Activated T-helper 1 cell treated with Interleukin-2 at 50 U/mL for 16 hours (primary cell): ENCODE measurements at places on chromosomes 1 and 21.

DNA sequence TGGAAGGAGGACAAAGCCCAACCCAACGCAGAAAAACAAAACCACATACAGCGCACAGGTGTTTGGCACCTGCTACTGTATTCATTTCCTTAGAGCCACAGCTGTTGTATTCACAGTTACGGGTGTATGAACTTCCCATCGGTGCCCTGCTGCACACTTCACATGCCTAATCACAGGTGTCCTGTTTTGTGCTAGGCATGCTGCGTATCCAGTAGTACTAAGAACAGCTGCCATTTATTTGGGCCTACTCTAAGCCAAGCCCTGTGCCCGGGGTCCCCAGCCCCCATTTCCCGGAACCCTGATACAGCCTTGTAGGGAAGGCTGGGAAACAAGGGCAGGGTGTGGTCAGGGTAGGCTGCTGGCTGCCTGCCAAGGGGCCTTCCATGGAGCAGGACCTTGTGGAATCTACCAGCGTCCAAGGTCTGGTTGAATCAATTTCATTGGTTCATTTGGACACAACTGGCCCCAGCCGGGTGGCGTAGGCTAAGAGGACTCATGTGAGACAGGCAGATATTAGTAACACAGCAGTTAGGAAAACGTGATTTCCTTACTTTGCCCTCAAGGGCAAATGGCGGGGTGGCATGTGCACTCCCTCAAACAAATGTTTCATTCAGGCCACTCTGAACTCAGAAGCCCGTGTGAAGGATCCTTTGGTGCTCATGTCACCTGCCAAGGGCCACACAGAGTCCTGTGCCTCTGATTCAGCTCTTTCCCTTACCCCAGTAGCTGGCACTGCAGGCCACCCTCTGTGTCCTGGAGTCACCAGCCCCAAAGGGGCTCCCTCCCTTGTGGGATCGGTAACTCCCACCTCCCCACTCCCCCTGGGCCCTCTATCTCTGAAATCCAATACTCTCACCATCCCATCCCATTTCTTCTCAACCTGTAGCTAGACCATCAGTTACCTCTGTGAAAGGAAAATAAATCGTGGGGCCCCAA, 986 bp upstream of the RNF186 start:
- DNase-seq, result no peak

DNA sequence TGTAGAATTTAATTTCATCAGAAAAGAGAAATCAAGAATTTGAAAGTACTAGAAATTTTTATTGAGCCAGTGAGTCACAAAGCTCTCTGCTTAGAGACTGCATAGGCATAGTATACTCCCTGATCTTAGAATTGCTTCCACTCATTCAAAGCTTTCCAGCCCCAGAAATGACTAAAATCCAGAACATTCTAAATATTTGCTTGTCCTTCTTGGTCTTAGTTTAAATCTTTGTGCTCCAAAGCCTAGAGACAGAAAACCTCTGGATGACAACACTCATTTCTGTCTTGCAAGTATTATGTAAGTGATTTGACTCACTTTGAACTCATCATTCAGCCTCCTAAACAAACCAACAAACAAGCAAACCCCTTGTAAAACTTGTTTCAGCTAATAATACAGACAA, 74.2 kb downstream of the PTPRC start:
- no peak for DNase-seq

GRCh38 chr1:220028346-220028895, 17.9 kb downstream of the EPRS1 start:
- DNase-seq, result no peak

DNA sequence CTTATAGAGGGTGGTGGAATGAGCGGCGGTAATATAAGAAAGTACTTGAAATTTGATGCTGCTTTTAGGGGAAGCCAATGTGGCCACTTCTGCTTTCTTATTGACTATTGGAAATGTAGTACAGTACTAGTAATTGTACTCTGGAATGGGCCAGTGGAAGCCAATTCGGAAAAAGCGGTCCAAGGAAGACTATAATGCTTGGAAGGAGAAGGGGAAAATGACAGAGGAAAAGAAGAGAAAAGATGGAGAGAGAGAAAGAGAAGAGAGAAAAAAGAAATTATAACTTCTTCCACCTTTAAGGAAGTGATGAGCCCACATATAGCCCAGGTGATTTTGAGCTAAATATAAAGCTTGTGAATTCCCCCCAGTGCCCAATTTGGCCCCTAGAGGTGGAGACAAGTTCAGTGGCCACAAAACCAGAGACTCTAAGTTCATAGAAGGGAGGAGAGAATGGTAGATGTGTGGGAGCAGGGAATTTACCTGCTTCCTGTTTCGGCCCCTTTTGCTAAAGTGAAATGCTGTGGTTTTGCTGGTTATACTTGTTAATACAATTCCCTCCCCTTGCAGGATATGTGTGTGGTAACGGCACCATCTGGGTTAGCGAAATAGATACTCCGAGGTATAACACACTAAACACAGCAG, 35.7 kb upstream of the DUSP10 start:
- DNase-seq, result no peak

GRCh38 chr21:33755354-33755753, 113.1 kb downstream of the ITSN1 start:
- no peak for DNase-seq

- DNase-seq, result no peak
Measured at GRCh38 chr1:38127428-38127827, 80.8 kb upstream of the POU3F1 start.

DNA sequence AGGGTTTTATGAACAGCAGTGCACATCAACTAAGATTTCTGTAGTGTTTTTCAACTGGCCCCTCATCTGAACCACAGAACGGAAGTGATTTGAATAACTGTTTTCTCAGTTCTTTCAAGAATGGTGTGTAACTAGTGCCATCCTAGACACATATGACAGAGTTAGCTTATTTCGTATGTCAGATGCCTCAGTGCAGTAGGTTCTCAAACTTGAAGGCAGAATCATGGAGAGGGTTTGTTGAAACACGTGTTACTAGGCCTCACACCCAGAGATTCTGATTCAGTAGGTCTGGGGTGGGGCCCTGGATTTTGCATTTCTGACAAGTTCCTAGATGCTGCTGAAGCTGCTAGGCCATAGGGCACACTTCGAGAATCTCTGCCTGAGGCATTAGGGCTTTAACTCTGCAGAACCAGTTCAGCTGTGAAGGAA, 49.0 kb downstream of the SCCPDH start:
- no peak for DNase-seq

DNA sequence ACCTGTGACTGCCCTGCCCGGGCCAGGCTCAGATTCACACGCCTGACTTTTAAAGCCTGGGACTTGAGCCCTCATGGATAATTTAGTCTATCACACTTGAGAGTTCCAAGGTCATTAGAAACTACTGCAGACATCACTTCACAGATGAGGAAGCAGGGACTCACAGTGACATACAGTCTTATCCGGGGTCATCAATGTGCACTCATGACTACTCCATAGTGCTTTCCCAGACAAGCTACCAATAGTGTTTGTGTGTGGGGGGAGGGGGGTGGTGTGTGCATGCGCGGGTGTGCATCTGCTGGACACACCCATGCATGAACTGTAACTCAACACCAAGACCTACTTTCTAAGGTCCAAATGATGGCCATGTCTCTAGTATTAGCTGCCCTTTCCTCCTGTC, 16.1 kb upstream of the SLC5A9 start:
- DNase-seq, result no peak

DNA sequence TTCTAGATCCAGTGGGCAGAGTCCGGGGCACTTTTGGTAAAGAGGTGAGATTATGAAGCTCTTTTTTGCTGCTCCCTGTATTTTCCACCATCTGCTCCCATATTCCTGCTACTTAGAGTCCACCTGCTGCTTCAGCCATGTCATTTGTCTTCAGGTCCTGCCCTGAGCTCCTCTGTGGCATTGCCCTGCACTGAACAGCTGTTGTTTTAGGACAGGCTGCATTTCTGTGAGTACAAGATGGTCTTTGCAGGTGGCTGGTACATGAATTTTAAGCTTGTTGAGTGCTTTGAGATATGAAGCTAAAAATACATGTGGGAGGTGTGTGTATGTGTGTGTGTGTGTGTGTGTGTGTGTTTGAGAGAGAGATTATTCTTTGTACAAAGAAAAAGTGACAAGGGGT, 21.9 kb downstream of the MT1HL1 start:
- DNase-seq, result no peak

DNA sequence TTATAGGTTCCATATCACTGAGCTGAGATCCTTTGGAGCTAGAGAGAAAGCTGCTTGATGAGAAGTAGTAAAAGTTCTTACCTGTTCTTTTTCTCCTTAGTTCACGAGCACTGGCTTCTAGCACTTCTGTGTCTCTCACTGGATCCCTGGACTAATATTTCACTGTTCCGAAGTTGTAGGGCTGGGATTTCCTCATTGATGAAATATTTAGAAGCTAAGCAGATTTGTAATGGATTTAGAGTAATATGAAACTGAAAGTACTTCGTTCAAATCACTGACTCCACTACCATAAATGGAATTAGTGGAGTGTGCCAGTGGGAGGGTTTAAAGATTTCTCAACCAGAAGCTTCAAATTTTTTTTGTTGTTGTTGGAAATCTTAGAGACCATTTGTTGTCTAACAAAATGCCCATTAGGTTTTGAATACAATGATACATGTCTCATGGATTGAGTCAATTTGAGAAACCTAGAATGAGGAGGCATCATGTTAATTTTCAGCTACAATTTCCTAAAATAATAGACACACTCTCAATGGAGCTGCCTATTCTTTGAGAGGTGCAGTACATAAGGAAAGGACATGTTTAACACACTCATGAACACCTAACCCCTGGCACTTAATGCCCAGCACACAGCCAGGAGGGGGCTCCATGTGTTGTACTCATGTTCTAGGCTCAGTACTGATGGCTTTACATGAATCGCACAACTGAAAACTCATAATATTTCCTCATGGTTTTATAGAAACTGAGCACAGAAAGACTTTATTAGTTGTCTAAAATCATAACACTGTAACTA, at the start of gene GBP1:
GBP1 (minus strand) TSS at position 130 of the 790 bp plus-strand sequence. CDS start 1,974 bp downstream, outside the sequence.
- no peak for DNase-seq

GRCh38 chr21:21057349-21058062, 59.3 kb downstream of the NCAM2 start:
- no peak for DNase-seq

DNA sequence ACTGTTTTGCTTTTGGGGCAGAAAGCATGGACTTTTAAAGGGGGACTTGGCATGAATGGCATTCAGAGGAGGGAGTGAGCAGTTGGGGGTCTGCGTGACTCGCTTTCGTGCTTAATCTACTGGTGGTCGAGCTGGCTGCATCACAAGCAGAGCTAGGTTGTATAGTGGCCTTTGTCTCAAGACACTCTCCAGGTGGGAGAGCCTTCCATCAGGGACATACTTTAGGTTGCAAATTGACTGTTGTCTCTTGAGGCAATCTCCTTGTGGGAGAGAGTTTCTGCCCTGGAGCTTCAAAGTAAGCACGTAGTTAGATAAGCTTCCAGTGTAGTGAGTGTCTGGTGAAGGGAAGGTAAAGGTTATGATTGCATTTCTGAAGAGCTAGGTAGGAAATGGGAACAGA, 93.9 kb downstream of the C1orf21 start:
- no peak for DNase-seq

- no peak for DNase-seq
Measured at GRCh38 chr1:233406994-233407631, 79.6 kb downstream of the MAP3K21 start.

GRCh38 chr1:9770298-9770697, 53.5 kb downstream of the CLSTN1 start:
- DNase-seq, result no peak

GRCh38 chr1:198118134-198118533, 38.7 kb upstream of the NEK7 start:
- no peak for DNase-seq

GRCh38 chr1:221440658-221441057, 301.2 kb downstream of the DUSP10 start:
- DNase-seq, result no peak

GRCh38 chr1:205588636-205589035, 43.2 kb downstream of the ELK4 start:
- no peak for DNase-seq

- no peak for DNase-seq
Measured at GRCh38 chr1:18546026-18546425, 65.3 kb downstream of the KLHDC7A start.

GRCh38 chr1:221254813-221255212, 375.6 kb downstream of the HLX start:
- DNase-seq, result no peak

GRCh38 chr1:151920149-151920548, 10.8 kb upstream of the THEM4 start:
- no peak for DNase-seq

DNA sequence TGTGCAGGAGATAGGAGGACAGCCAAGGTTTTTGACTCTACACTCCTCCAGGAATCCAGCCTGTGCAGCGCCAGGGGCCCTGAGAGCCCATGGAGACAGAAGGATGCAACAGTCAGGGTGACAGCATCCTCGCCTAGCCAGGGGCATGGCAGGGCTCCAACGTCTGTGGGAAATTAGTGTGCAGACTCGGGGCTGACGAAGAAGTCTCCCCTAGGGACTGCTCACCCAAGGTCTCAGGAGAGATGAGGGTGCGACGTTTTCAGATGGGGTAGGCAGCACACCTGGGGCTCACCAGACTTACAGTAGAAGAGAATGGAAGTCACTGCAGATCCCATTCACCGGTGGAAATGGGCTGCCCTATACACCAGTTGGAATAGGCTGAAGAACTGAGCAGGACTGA, 241.7 kb downstream of the SETD4 start:
- DNase-seq, result no peak

DNA sequence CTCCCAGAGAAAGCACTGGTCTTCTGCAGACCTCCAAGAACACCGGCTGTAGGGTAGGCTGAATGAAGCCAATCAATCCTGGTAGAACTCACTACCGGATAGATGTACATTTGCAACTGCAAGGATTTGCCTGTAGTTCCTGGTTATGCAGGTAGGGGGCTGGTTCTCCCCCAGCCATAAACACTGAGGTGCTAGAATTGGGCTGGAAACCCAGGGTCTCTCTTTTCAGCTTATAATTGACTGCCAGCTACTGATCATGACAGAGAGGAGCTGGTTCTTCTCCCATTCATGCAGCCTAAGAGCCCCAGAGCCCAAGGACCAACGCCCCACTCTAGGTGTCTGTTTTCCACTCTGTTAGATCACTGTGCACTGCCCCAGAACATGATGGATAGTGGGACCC, 21.5 kb upstream of the MTARC2 start:
- no peak for DNase-seq

DNA sequence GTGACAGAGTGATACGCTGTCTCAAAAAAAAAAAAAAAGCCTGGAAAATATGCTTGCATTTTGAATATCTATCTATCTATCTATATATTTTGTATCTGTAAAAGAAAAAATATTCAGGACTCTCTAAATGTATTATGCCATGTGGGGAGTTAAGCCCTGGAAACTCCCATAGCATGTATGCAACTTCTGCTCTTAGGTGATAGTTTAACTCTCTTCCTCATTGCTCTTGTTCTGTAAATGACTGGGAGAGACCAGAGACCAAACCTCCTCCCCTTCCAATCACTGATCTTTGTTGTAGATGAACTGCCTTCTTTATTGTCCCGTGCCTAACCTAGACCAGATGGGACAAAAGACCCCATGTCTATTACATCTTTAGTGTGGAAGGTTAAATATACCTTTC, 37.6 kb upstream of the CAMTA1 start:
- no peak for DNase-seq
